EL (cell line): ENCODE measurements at places on chromosomes 2 and 18.

DNA sequence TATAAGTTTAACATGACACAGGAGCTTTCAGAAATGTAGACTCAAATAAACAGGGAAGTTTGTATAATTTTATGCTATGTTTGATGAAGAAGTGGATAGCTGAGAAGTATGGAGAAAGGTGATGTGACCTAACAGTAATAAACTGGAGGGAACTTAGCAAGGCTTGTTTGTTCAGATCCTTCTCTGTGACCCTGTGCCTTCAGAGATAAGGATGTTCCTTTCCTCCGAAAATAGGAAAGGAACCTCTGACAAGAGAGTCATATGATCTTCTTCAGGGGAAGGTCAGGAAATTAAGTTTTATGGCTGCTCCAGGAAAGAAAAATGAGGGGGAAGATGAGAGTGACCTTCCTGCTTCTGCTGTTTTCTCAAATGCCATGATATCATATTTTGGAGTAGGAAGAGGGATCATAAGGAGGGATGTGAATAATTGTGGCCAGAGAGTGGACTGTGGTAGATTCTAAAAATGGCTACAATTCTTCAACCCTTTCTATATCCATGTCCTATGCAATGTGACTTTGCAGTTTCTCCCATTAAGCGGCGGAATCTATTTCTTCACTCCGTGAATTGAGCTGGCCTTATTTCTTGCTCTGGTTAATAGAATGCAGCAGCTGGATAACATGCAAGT lies 8.5 kb upstream of the C2orf69 start:
- no peak for DNase-seq

DNA sequence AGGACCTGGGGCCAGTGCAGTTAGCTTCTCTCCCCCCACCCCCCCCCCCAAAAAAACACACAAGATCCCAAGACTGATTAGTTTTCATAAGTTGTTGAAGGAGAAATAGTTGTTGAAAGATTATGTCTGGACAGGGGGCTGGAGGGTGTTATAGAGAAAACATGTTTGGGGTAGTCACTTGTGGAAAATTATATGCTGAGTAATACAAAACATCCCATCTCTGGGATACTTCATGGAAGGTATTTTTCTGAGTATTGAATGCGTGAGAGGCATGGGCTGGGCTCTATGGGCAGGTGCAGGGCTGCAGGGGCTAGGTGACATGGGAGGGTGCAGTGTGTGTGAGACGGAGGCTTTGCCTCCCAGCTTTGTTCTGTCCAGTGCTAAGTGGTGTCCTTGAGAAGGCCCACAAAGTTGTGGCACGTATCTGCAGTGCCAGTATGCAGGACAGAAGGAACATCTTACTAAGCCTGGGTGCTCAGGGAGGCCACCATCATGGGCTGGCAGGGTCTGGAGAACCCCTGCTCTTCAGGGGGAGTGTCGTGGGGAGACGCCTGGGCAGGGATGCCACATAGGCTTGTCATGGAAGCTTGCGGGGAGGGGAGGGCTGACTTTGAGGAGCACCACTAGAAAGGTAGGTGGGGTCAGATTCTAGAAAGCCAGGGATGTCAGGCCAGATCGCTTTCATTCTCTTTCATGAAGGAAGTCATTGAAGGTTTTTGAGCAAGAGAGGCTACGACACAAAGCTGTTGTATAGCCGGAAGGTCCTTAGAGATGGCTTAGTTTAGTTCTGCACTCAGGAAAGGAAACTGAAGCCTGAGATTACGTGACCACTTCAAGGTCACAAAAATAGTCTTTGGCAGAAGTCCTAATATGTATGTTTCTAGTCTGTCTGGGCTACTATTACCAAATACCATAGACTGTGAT lies 232.0 kb downstream of the LDLRAD4 start:
- DNase-seq: no peak

DNA sequence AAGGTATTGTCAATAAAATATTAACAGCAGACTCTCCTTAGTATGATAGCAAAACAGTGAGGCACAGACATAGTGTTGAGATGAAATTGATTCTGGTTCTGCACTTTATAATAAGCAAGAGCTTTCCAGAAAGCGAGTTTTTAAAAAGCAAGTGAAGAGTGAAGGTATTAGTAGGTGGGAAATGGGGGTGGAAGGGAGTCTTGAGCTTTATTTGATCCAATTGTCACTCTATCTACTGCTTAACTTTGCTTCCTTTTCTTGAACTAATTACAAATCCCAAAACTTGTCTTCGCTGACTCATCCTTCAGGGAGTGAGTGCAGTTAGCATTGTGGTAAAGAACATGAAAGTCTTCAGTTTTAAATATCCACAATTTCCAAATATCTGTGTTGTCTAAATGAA lies 120.6 kb upstream of the BOD1L2 start:
- DNase-seq: peak; percentile 8

- no peak for DNase-seq
These were observed 6.0 kb downstream of the B4GALT6 start for GRCh38 chr18:31678425-31678824.

GRCh38 chr2:134227666-134228065 lies 26.2 kb upstream of the MGAT5 start:
- no peak for DNase-seq

GRCh38 chr2:101976891-101977290 lies 14.9 kb upstream of the IL1R2 start:
- DNase-seq: no peak
